Choroid plexus epithelial cell (primary cell): ENCODE measurements at places on chromosomes 2 and 18.
A peak's percentile ranks its signal among the peaks of the same experiment; 100 is the strongest.

GRCh38 chr18:64330931-64331330 lies 182.0 kb upstream of the LINC00305 start:
- no peak for DNase-seq

DNA sequence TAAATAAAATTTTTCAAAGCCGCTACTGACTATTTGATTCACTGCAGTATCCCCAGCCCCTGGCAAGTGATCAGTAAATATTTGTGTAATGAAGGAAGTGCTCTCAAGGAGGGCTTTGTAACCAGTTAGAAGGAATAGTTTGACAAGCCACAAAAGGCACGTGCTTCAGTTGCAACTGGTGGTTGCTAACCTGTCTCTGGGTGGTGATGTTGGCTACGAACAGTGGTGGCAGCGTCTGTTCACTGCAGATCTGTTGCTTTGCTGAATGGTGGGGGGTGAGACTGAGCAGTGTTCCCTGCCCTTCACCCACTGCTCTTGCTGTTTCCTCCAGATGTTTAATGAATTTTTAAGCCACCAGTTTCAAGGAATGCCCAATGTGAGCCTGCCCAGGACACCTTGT lies 73.9 kb upstream of the SIX2 start:
- peak; percentile 6 for DNase-seq

- DNase-seq, result no peak
These were observed 36.2 kb downstream of the FBLN7 start for GRCh38 chr2:112174383-112174782.

DNA sequence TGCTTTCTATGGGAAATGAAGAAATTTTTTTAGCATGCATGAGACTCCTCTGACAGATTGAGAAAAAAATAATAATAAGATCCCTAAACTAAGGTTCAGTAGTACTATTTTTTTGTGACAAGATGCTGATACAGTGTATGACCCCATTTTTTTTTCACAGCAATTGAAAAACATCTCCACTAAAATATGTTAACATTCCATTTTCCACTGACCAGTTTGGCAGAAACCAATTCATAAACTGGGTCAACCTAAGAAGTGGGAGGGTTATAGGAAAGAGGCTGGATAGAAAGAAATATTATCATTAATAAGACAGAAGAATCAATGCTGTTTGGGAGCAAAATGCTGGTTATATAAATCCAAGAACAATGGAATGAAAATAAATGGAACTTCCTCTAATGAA lies 182.7 kb downstream of the ANTXR1 start:
- peak; percentile 59 for DNase-seq

DNA sequence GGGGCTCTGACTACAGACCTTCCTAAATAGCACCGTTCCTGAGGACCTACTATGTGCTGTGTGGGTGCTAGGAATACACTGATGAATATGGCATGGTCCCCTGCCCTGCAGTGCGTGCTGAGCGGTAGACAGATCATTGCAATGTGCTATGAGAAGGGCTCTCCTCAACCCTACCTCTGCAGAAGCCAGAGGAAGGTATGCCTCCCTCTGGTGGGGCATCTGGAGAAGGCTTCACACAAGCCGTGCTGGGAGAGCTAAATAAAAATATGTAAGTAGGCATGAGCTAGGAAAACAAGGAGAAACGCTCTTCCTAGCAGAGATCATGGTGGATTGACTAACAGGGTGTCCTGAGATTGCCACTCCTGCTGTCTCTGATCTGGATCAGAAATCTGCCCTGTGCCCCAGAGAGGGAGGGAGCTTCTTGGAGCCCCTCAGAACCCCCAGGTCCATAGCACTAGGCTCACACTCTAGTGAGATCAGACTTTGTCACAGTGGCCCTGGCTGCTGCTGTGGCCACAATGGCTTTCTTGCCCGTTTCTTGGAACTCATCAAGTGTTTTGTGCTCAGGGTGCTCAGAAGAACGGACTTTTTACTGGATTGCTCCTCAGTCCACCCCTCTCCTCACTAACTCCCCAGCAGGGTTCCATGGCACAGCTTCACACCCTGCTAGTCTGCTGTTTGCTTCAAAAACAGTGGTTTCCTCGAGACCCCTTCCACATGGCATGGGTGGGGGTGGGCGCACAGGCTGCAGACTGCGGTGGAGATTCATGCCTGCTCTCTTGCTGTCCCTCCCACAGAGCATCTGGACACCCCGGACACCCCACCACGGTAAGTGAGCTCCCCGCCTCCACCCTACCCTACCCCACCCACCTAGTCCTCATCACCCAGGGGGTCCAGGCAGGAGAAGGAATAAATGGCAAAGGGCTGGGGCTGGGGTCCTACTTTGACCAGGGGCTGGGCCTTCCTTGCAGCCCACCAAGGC lies 14.2 kb downstream of the SIGLEC15 start:
- peak; percentile 92 for DNase-seq

GRCh38 chr18:58362027-58362575 lies 266.8 kb downstream of the ALPK2 start:
- DNase-seq, result peak; percentile 95

- no peak for DNase-seq
These were observed 27.5 kb downstream of the TFCP2L1 start for GRCh38 chr2:121257480-121257840.

DNA sequence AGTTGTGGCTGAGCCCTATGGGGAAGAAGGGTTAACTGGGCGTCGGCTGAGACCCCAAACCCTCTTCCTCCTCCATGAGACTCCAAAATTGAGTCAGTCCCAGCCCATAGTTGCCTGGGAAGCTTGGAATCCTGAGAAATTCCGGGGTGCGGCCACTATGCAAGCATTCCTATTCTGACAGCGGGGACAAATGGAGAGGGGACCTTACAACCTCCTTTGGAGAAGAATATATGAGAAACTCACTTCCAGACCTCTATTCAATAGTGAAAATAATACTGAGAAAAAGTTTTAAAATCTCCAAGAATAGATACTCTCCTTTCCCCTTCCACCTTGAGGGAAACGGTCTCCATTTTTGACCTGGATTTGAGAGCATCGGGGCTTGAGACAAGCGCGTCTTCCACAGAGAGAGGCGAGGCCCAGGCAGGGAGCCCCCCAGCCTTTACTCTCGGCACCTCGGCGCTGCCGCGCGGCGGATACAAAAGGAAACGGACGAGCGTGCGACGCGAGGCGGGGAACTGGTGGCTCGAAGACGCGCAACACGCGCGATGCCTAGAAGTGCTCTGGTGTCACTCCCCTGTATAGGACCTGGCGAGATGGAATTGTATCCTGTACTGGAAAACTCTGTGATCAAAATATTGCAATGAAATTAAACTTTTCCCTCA lies 11.1 kb downstream of the NR4A2 start:
- DNase-seq, result no peak

DNA sequence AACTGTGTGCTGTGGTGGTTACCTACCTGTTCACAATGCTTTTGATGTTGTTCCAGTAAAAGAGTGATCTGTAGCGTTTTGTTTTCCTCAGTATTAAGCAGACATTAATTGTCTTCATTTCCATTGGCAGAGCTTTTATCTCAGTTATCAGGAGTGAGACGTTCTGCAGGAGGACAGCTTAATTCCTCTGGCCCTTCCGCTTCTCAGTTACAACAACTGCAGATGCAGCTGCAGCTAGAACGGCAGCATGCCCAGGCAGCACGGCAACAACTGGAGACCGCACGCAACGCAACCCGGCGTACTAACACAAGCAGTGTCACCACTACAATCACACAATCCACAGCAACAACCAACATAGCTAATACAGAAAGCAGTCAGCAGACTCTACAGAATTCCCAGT lies 78.3 kb downstream of the KCMF1 start:
- no peak for DNase-seq

- no peak for DNase-seq
These were observed 5.8 kb upstream of the OSBPL6 start for GRCh38 chr2:178188466-178188865.

- DNase-seq, result peak; percentile 65
These were observed 9.5 kb downstream of the HK2 start for GRCh38 chr2:74843433-74843832.

DNA sequence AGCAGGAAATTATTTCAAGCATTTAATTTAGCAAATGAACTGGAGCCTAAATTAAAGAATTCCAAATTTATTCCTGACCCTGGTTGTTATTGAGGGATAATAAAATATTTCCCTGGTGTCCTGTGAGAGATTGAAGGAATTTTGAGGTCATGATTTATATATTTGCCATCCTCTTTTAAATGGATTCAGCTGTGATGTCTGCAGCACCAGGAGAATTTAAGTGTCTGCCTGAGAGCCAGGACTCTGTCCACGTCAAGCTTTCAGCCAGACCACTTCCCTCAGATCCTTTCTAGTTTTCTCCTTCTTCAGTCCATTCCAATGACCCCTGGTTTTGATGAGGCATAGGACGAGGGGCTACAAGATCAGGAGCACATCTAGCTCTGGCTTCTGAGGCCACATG lies 59.9 kb downstream of the INO80C start:
- no peak for DNase-seq

GRCh38 chr2:220053919-220054318 lies 426.5 kb downstream of the SLC4A3 start:
- peak; percentile 16 for DNase-seq

DNA sequence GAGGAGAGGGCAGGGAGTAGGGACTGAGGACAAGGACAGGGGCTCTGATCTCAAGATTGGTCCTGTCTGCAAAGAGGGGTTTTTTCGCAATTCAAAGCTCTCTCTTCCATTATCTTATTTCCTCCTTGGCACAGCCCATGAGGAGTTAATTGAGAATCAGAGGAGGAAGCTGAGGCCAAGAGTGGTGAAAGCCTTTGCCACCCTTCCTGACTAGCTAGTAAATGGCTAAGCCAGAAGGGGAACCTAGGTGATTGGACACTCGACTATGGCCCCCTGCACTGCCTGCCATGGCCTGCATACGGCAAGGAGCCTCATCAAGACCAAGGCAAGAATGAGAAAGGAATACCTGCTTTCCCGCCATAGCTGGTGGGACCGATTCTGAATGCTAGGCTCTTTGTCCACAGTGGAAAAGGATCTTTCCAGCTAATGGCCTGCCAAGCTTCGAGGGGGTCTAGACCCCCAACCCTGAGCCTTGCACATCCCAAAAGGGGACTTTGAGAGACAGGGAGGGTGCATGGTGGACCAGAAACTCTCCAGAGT lies 237.9 kb downstream of the HAUS1 start:
- no peak for DNase-seq

GRCh38 chr2:108637304-108637669 lies 82.0 kb upstream of the RANBP2 start:
- DNase-seq, result peak; percentile 92

- peak; percentile 73 for DNase-seq
These were observed 32.8 kb downstream of the COBLL1 start for GRCh38 chr2:164808776-164809175.

DNA sequence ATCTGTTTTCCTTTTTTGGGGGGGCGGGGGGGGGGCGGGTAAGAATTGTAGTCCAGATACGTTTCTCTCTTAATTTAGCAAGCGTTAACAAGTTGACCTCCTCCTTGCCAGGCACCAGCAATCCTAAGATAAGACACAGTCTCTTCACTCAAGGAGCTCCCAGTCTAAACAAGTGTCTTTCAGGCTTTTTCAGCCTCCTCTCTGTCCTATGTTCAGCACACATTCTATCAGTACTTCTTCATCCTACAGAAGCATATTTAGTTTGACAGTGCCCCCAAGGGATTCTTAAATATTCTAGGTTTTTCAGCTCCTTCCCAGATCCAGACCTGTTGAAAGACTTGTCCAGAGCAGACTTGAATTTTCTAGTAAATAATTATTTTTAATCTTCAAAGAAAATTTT lies 2.7 kb downstream of the PPP1CB start:
- DNase-seq, result peak; percentile 67

- DNase-seq, result peak; percentile 88
These were observed 75.4 kb downstream of the FHOD3 start for GRCh38 chr18:36372903-36373311.
